ENCODE measurements at places on chromosomes 2 and 18. TPM values are rescaled to one million over a fixed set of nuclear protein-coding genes. Genes with fewer than 3 reads are reported as not detected.

NEU2 gene
- not detected for total RNA-seq

MAPK4 gene
- 5.4 TPM for total RNA-seq

- DNase-seq: no peak
- H3K4me3 ChIP-seq: no peak overlapping the region
- H3K27me3 ChIP-seq: no peaks in the 10 kb centered on the region
- no peaks in the 10 kb centered on the region for H3K4me1 ChIP-seq
Observed at GRCh38 chr18:43161528-43161927, 46.0 kb upstream of the RIT2 start.

DNA sequence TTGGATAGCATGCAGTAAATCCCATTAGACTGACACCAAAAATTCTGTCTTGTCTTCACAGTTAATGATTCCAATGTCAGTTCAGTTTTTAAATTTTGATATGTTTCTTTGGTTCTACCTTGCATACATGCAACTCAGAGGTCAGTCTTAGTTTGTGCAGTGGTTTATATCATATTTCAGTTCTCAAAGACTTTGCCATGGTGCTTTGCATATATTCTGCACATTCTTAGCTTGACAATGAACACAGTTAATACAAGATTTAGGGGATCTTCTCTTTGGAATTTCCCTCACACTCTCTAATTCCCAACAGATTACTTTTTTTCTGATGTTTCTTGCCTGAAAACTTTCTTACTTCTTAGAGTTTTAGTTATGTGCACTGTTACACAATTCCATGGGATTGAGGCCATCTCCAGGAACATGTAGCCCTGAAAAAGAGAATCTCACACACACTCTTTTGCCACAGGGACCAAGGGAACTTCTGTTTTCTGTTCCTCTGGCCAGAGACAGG lies 17.3 kb downstream of the NOL4 start:
- H3K4me1 ChIP-seq: no peaks in the 10 kb centered on the region
- no peak for DNase-seq
- H3K27ac ChIP-seq: no peak overlapping the region
- no peak overlapping the region for H3K4me3 ChIP-seq
- no peaks in the 10 kb centered on the region for H3K27me3 ChIP-seq
- no peaks in the 10 kb centered on the region for H3K36me3 ChIP-seq

GRCh38 chr2:1772471-1773267 lies 28.4 kb upstream of the PXDN start:
- no peak overlapping the region for H3K27ac ChIP-seq
- no peak overlapping the region for H3K4me3 ChIP-seq
- no peaks in the 10 kb centered on the region for H3K27me3 ChIP-seq
- peak; percentile 10 for DNase-seq
- H3K36me3 ChIP-seq: no peaks in the 10 kb centered on the region

DNA sequence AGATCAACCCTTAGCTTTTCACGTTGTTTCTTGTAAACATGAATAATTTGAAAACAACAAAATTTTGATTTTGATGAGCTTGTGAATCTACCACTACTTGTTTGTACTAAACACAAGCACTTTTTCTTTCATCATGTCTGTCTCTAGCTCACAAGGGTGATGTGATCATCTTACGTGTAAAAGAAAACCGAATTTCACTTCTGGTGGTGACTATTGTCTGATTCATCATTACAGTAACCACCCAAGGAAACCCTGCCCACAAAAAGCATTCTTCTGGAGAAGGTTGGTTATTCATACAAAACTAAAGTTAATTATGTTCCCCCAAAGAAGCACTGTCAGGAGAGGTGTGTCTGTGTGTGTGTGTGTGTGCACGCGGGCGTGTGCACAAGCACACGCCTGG lies 285.4 kb downstream of the ZNF516 start:
- no peaks in the 10 kb centered on the region for H3K27me3 ChIP-seq
- H3K27ac ChIP-seq: no peak overlapping the region
- no peak overlapping the region for H3K4me3 ChIP-seq
- H3K36me3 ChIP-seq: no peaks in the 10 kb centered on the region

DNA sequence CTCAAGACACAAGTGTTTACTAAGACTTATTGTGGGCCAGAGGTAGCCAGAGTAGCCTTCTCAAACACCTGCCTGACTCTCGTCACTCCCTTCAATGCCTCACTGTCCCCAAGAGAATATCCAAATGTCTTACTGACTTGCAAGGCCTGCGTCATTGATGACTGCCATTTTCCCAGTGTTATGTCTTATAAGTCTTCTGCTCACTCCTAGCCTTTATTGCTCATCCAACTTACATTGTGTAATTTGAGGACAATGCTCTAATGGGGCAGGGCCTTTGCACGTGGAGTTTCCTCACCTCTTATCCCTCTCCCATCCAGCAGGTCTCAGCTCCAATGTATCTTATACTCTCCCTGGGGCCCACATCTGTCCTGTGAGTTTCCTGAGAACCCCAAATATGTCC lies 10.1 kb upstream of the CD226 start:
- H3K36me3 ChIP-seq: no peaks in the 10 kb centered on the region
- no peaks in the 10 kb centered on the region for H3K4me1 ChIP-seq
- H3K27ac ChIP-seq: no peak overlapping the region
- H3K27me3 ChIP-seq: no peaks in the 10 kb centered on the region
- no peak overlapping the region for H3K4me3 ChIP-seq
- no peak for DNase-seq

Measured in upper lobe of left lung (tissue), 6 donors.